Peyer's patch (tissue), 4 donors: ENCODE measurements at places on chromosomes 1 and 21. TPM values are rescaled to one million over a fixed set of nuclear protein-coding genes. Genes with fewer than 3 reads are reported as not detected.
A peak's percentile ranks its signal among the peaks of the same experiment; 100 is the strongest.

GRCh38 chr1:114490274-114490693 lies 20.7 kb downstream of the TRIM33 start:
- H3K4me3 ChIP-seq = no peak overlapping the region
- no peaks in the 10 kb centered on the region for H3K27me3 ChIP-seq
- peaks cover 5% of the 10 kb centered on the region for H3K4me1 ChIP-seq
- H3K27ac ChIP-seq = no peak overlapping the region
- DNase-seq = no peak

DNA sequence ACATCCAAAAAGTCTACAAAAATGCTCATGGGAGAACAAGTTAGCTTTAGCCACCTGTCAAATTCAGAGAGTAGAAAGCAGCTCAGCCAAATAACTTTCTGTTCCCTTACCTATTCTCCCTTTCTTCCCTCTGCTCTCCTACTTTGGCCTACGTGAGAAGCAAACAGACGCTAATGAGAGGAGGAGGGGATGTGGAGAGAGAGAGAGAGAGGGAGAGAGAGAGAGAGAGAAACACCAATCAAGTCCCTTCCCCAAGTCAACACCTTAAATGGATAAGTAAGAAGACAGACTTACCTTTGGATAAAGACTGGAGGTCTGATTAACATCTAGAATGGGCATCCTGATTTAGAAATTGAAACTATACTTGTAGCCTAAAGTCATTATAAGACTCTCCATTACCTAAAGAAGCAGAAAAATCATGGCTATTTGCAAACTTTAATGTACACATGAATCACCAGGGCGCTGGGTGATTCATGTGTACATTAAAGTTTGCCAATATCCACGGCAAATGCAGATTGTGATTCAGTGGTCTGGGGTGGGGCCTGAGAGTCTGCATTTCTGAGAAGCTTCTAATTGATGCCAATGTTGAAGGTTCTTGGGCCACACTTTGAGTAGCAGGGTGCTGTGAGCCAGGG lies 13.1 kb upstream of the DUSP12 start:
- H3K27me3 ChIP-seq = no peaks in the 10 kb centered on the region
- no peaks in the 10 kb centered on the region for H3K4me1 ChIP-seq
- no peak for DNase-seq
- H3K27ac ChIP-seq = no peak overlapping the region

DNA sequence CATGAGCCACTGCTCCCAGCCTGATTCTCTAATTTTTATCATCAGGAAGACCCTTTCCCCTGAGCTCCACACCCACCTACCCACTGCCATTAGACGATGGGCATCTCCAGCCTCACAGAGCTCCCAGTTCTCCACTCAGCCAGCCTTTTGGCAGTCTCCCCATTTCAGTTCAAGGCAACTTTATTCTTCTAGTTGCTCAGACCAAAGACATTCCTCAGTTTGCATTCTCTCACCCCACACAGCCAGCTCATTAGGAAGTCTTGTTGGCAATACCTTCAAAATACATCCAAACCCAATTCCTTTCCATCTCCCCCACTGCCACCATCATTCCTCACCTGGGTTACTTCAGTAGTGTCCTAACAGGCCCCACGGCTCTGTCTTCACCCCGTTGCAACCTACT lies 53.4 kb upstream of the COX20 start:
- H3K36me3 ChIP-seq = no peaks in the 10 kb centered on the region
- no peaks in the 10 kb centered on the region for H3K27me3 ChIP-seq
- H3K4me3 ChIP-seq = no peak overlapping the region
- H3K4me1 ChIP-seq = no peaks in the 10 kb centered on the region
- no peak for DNase-seq

DNA sequence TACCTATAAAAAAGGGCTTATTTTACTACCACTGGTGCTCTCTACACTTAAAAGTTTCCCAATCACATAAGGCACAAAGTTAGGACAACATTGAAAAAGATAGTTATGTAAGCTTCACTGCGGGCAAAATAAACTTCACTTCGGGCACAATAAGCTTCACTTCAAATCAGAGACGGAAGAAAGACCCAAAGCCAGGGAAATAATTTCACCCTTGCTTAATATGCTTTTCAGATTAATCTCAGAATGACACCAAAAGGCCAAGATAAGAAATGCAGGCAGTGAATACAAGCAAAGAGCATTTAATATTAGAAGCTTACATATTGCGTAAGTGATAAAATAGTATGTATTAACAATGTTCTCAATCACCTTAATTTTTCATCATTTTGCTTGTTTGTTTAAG lies 444.2 kb downstream of the SETD4 start:
- no peak overlapping the region for H3K27ac ChIP-seq
- H3K27me3 ChIP-seq = no peaks in the 10 kb centered on the region
- no peak for DNase-seq
- H3K4me1 ChIP-seq = no peaks in the 10 kb centered on the region
- no peaks in the 10 kb centered on the region for H3K36me3 ChIP-seq

DNA sequence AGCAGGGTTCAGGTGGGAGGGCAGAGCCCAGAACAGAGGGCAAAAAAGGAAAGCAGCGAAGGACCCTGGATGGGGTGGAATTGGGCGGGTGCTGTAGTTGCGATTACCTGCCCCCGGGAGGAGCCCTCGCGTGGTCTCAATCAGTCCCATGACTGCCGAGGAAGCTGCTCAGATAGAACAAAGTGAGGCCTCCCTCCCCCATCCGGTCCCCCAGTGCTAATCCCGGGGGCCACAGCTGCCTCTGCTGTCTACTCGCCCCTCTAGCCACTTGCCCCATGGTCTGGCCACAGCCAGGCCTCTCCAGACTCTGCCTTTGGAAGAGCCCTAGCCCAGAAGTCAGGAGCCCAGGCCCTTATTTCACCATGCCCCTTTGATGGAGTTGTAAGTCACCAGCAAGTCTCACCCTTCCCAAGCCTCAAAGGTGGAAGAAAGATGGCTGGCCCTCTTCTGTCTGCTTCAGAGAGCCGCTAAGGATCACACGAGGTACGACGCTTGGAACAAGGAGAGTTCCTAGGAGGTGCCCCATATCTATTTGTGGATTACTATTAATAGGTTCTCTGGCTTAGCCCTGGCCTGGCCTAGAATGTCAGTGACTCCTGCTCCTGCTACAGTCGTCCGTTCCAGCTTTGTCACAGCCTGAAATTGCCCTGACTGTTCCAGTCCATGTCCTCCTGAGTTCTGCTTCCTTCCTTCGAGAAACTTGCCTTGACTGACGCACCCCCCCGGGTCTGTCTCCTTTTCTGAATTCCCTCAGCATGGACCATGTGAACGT lies 16.4 kb downstream of the ECHDC2 start:
- no peaks in the 10 kb centered on the region for H3K4me1 ChIP-seq
- DNase-seq = no peak
- H3K27ac ChIP-seq = no peak overlapping the region
- H3K27me3 ChIP-seq = no peaks in the 10 kb centered on the region
- H3K4me3 ChIP-seq = no peak overlapping the region

GRCh38 chr1:63343922-63344321 lies 21.6 kb downstream of the FOXD3 start:
- no peak overlapping the region for H3K4me3 ChIP-seq
- no peaks in the 10 kb centered on the region for H3K27me3 ChIP-seq
- H3K36me3 ChIP-seq = no peaks in the 10 kb centered on the region

GRCh38 chr1:161092621-161093028 lies 3.3 kb upstream of the NECTIN4 start:
- H3K36me3 ChIP-seq = no peaks in the 10 kb centered on the region
- H3K4me3 ChIP-seq = no peak overlapping the region
- DNase-seq = no peak
- H3K27ac ChIP-seq = no peak overlapping the region

- H3K27ac ChIP-seq = no peak overlapping the region
- no peak overlapping the region for H3K4me3 ChIP-seq
- DNase-seq = no peak
- H3K27me3 ChIP-seq = no peaks in the 10 kb centered on the region
- H3K36me3 ChIP-seq = no peaks in the 10 kb centered on the region
These were observed 62.4 kb downstream of the HIVEP3 start for GRCh38 chr1:41856151-41856943.

DNA sequence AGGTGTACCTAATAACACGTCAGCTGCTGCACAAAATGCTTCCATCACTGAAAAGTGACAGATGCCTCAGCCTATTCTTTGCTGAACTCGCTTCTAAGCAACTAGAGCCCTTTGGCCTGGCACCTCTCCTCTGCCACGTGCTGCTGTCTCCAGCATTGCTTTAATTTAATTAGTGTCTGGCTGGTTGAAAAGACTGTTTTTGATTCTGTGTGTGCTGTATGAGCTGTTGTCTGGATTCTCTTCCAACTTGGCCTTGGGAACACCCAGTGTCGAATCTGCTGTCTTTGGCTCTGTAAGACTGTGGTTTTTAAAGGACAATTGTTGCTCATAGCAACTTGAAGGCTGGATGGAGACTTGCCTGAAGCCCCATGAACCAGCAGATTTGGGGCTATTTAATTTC lies 109.5 kb downstream of the PSMG1 start:
- no peaks in the 10 kb centered on the region for H3K4me1 ChIP-seq
- DNase-seq = no peak
- no peaks in the 10 kb centered on the region for H3K36me3 ChIP-seq
- H3K27ac ChIP-seq = no peak overlapping the region
- H3K27me3 ChIP-seq = no peaks in the 10 kb centered on the region
- H3K4me3 ChIP-seq = no peak overlapping the region

The MEX3A gene
- 0.80 TPM for total RNA-seq

DNA sequence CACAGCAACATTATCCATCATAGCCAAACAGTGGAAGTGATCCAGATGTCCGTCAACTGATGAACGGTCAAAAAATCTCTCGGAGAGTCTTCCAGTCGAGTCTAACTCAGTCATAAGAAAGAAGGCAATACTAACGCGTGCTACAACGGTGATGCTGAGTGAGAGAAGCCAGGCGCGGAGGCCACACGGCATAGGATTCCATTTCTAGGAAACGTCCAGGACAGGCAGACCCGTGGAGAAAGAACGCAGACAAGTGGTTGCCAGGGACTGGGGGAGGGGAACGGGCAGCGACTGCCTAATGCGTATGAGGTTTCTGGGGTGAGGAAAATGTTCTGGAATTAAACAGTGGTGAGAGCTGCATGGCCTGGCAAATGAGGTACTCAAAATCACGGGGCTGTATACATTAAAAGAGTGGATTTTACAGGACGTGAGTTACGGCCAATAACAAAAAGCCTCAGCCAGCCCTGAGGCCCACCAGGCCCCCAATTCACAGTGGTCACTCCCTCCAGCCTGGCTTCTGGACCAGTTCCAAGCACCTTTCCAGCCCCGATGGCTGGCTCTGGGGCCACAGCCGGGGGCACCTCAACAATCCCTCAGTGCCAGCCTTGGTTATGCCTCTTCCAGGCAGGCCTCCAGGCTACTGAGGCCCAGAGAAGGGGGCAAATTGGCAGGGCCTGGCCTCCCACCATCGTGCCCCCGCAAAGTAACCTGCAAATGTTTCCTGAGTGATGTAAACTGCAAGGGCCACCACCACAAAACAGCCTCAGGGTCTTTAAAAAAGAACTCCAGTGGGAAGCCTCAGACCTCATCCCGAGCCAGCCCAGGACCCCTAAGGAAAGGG lies 3.4 kb downstream of the WNT9A start:
- no peaks in the 10 kb centered on the region for H3K27me3 ChIP-seq
- peak; percentile 45 for DNase-seq
- no peaks in the 10 kb centered on the region for H3K36me3 ChIP-seq
- H3K27ac ChIP-seq = no peak overlapping the region
- peaks cover 21% of the 10 kb centered on the region for H3K4me1 ChIP-seq
- H3K4me3 ChIP-seq = no peak overlapping the region

- H3K27me3 ChIP-seq = peaks cover 30% of the 10 kb centered on the region
- H3K4me3 ChIP-seq = no peak overlapping the region
- H3K36me3 ChIP-seq = no peaks in the 10 kb centered on the region
- H3K27ac ChIP-seq = no peak overlapping the region
- no peak for DNase-seq
These were observed 53.6 kb downstream of the RHBG start for GRCh38 chr1:156422602-156423091.

DNA sequence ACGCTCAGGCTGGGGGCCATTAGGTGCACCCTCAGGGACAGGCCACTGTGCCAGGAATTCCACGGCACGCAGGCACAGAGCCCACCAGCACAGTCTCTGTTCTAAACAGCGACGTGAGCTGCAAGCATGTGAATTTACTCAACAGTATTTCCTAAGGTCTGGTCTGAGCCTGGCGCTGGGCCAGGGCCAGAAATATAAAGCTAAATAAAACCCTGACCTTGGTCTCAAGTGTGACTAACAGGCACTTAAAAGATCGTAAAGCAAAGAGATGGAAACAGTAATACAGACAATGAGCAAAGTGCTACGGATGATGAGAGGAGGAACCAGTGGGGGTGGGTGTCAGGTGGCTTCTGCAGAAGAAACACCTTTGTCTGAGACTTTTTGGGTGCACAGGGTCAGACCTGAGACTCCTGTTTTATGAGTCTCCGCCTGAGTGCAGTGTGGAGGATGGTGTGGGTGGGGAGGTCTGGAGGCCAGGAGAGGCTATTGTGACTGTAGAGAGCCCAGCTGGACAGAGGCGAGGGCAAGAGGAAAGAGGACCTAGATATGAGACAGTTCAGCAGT lies 53.4 kb upstream of the EDN2 start:
- no peaks in the 10 kb centered on the region for H3K27me3 ChIP-seq
- H3K4me3 ChIP-seq = no peak overlapping the region
- no peak overlapping the region for H3K27ac ChIP-seq
- H3K36me3 ChIP-seq = no peaks in the 10 kb centered on the region
- no peaks in the 10 kb centered on the region for H3K4me1 ChIP-seq
